Stimulated activated CD8-positive, alpha-beta memory T cell treated with anti-CD3 and anti-CD28 coated beads, Interleukin-4, amount 100 ng/mL, for 4 hours (primary cell): ENCODE measurements at places on chromosomes 4 and X.

GRCh38 chr4:99201690-99202089 lies 17.4 kb downstream of the ADH6 start:
- DNase-seq: no peak

DNA sequence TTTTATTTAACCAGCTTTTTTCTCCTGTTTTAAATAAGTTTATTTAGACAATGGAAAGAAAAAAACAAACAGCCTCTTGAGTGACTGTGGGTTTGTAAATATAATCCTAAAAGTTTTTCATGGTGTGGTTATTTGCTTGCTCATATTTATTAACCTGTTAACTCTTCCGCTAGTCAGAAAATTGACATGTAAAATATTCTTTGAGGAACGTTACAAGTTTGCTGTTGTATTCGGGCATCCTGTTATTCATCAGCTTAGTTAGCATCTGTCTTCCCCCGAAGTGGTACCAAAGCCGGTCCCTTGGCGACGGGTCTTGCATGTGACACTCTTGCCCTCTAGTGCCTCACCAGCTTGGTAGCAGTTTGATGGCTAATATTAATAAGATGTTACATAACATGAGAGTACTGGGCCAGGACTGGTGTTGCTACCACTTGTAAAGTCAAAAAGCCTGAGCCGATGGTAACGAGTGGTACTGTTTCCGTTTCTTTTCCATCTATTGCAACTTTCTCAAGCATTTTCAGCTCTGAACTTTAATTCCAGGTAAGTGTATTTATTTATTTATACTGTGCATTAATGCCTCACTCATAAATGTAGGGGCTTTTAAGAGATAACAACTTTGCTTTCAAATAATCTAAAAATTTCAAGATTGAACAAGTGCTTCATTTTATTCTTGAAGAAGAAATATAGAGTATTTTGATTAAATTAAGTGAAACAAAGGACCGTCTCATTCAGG lies at the start of gene NDST3:
Gene NDST3 (plus strand): TSS at position 434 of the 733 bp plus-strand sequence. CDS start 19,425 bp downstream, outside the sequence.
- DNase-seq: no peak

DNA sequence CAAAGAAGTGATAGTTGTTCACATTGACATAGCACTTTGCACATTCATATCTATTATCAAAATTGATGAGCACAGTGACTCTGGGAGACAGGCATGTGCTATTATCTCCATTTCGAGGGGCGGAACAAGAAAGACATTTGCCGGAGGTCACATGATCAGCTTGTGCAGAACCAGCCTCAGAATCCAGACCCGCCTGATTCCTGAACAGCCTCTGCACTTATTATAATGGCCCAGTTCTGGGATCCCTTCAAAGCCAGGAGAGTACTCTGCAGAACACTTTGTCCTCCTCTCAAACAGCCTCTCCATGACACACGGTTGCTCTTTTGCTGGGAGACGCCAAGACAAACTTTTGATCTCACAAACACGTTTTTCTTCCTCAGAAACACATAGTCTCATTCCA lies 48.4 kb downstream of the RWDD4 start:
- DNase-seq: no peak

- no peak for DNase-seq
Measured at GRCh38 chr4:8209181-8209874, 10.2 kb downstream of the SH3TC1 start.

DNA sequence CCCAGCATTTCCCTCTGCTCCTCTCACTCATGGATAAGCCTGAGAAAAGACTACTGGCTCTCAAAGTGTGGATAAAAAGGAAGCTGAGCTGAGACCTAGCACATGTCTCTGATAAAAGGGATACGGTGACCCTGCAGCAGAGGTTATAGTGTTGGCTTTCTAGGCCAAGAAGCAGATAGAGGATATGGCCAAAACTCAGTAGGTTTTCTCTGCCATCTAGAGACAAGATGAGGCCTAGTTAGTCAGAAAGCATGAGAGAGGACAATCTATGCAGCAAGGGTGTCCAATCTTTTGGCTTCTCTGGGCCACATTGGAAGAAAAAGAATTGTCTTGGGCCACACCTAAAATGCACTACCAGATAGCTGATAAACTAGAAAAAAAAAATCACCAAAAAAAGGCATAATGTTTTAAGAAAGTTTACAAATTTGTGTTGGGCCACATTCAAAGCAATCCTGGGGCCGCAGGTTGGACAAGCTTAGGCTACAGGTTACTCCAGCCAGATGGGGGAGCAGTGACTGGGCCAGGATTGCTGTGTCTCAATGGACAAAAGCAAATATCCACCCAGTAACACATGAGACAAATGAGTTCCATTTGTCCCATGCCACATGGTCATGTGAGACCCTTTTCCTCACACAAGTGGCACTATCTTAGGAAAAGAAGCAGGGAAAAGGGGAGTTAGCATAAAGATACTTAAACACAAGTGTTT lies 411.4 kb downstream of the INPP4B start:
- no peak for DNase-seq

- no peak for DNase-seq
Measured at GRCh38 chr4:73701116-73701515, 39.3 kb upstream of the CXCL8 start.

DNA sequence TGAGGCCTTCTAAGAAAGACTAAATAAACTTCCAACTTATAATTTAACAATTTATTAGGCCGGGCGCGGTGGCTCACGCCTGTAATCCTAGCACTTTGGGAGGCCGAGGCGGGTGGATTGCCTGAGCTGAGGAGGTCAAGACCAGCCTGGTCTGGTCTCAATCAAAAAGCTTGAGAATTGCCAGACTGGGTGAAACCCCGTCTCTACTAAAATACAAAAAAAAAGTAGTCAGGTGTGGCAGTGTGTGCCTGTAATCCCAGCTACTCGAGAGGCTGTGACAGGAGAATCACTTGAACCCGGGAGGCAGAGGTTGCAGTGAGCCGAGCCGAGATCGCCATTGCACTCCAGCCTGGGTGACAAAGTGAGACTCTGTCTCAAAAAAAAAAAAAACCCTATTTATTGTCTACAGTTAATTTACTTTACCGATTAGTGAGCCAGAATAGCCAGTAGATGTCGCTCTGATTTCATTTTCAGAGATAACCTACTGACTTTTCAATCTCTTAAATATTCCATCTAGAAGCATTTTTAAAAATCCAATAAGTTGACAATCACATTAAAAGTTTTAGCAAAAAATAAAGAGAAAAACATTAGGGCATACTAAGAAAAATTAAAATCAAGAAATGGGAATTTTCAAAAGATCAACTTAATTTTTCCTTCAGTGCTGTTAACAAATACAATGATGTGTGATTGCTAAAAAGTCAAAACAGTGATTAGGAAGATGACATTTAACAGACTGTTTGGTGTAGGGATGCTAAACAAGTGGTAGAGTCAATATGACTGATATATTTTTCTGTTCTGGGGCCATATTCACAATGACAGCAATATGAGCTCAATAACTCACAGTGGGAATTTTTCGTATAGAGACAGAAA lies 4.3 kb upstream of the SHROOM3 start:
- DNase-seq: no peak

- no peak for DNase-seq
Measured at GRCh38 chr4:46980851-46981250, 12.5 kb downstream of the GABRA4 start.

- DNase-seq: no peak
Measured at GRCh38 chr4:160795216-160795615, 1368.6 kb downstream of the FSTL5 start.

DNA sequence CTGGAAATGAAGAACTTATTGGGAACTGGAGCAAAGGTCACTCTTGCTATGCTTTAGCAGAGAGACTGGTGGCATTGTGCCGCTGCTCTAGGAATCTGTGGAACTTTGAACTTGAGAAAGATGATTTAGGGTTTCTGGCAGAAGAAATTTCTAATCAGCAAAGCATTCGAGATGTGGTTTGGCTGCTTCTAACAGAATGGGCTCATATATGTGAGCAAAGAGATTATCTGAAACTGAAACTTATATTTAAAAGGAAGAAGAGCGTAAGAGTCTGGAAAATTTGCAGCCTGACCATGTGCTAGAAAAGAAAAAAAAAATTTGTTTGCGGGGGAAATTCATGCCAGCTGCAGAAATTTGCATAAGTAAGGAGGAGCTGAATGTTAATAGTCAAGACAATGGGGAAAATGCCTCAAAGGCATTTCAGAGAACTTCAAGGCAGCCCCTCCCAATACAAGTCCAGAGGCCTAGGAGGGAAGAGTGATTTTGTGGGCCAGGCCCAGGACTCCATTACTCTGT lies 35.9 kb upstream of the PAPSS1 start:
- no peak for DNase-seq

DNA sequence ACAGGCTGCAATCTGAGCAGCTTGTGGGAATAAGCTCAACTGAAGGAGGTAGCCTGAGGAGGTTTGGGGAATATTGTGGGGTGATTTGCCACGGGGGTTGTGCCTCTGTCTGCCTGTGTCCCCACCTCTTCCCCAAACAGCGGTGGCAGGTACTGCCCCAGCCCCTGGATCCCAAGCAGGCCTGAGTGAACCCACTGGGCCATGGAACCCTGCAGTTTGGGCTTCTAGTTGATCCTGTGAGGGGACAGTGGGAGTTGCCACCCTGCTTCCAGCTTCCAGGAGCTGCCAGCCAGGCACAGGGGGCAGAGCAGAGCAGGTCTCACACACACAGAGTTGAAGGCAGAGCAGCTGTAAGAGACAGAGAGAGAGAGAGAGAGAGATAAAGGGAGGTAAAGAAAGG lies 97.4 kb downstream of the PJA1 start:
- DNase-seq: no peak

- DNase-seq: no peak
Measured at GRCh38 chr4:159770401-159770800, 667.5 kb downstream of the RAPGEF2 start.

GRCh38 chr4:3221184-3221494 lies 27.8 kb upstream of the MSANTD1 start:
- no peak for DNase-seq

DNA sequence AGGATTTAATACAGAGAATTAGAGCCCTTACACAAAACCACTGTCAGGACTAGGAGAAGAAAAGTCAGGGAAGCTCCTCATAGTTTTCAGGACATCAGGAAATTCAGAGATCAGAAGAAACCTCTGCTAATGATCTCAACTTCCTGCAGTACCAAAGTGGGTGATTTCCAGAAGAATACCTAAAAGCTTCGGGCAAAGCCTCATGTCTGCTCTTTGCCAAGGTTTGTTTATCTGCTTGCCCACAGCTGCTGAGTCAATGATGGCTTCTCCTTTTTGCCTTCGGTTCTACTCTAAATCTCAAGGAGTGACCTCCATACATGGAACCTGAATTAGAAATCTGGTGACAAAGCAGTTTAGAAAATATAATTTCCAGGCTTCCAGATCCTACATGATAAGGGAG lies 68.4 kb downstream of the USP38 start:
- no peak for DNase-seq

DNA sequence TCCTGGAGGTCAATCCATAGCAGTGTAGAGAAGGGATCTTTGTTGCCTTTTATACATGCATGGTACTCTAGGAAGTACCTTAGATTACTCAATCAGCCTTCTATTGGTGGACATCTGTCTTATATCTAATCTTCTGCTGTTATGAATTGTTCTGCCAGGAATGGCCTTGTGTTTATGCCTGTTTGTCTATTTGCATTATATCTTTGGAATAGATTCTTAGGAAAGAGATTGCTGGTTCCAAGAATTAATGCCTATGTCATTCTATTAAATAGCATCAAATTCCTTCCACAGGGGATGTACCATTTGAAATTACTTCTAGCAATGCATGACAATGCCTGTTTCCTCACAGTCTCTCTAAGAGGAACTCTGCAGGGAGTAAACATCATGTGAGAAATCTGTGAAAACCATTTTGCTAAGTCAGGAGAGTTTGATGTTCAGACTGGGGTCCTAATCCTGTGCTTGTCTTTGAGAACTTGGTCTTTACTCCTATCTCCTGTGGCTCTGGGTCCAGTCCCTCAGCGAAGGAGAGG lies 42.5 kb downstream of the BEX3 start:
- DNase-seq: no peak

DNA sequence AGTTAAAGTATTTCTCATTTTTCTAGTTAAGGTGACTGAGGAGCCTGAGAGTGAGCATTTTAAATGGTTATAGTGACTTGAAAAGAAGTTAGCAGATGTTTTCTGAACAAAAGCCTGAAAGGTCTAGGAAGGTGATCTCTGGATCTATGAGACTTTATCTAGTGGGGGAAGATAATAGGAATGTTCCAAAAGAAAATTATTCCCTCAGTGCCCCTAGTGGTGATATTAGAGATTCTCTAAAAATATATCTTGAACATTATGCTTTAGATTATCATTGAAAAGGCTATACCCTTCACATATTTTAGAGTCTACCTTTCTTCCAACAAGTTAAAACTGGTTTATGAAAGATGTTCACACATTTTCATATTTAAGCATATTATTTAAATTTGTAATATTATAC lies 69.0 kb upstream of the SPANXN1 start:
- no peak for DNase-seq

- DNase-seq: no peak
Measured at GRCh38 chrX:2643880-2644279, 47.2 kb upstream of the CD99 start.

DNA sequence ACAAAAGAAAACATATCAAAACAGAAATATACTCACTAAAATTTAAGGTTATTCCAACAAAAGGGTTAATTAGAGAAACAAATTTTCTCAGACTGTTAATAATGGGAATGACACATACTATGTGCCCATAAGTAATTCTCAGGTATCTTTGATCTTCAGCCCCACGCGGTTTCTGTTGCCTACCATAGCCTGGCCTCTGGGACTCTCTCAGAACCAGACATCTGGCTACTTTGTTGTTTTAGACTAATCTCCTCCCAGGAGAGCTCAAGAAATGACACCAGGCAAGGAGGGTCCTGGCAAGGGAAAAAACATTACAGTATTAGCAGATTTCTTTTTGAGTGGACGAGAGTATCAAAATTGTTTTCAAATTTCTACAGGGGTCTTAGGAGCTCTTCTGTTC lies 43.7 kb downstream of the SLC10A7 start:
- DNase-seq: no peak

- no peak for DNase-seq
Measured at GRCh38 chr4:11397146-11397545, 31.5 kb downstream of the HS3ST1 start.

GRCh38 chrX:127570276-127570675 lies 481.9 kb downstream of the ACTRT1 start:
- DNase-seq: no peak

- DNase-seq: no peak
Measured at GRCh38 chr4:8732092-8732491, 139.5 kb downstream of the CPZ start.

- no peak for DNase-seq
Measured at GRCh38 chr4:25953740-25954139, 39.7 kb downstream of the SMIM20 start.

DNA sequence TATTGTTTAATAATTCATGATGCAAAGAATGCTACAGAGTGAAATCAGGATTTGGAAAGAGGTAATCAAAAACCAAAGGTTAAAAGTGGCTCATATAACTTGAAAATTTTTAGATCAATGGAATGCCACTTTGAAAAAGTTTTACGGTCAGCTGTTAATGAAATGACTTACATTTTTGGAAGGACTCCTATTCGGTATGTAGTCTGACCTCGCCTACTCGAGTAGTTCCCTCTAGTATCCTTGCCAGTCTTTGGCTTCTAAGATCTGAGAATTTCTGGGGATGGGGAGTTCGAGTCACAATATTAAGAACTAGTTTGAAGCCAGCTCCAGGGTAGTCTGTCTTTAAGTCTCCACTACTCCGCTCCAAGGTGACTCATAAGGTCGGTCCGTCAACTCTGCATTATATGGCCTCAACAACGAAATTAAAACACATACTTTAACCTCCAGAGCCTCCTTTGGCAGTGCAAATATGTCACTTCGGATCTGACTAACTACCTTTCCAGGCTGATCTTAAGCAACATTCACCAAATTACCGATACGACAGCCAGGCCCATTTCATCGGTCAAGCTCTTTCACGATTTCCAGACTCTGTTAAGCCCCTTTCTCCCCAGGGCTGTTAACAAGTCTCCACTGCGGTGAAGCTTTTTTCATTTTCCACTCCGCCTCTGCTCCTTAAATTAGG lies 733 bp upstream of the NAA15 start:
- no peak for DNase-seq
